ENCODE measurements at places on chromosomes 2 and 18.

- no peak for DNase-seq
Measured at GRCh38 chr2:230895536-230896345, 29.3 kb downstream of the GPR55 start.

- no peak for DNase-seq
Measured at GRCh38 chr2:216634370-216635148, 1.3 kb downstream of the IGFBP2 start.

DNA sequence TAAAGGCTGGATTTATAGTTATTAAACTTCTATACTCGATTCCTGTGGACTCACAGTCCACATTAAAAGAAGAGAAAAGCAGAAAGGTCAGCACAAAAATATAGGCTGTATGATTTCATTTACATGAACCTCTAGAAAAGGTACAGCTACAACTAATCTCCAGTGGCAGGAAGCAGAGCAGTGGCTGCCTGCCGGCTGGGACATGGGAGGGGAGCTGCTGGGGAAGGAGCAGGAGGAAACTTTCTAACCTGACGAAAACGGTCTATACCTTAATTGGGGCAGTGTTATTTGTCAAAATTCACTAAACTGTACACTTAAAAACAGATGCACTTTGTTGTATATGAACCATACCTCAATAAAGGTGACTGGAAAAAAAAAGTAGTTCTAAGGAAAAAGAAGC, 26.7 kb downstream of the KCTD1 start:
- DNase-seq, result no peak

DNA sequence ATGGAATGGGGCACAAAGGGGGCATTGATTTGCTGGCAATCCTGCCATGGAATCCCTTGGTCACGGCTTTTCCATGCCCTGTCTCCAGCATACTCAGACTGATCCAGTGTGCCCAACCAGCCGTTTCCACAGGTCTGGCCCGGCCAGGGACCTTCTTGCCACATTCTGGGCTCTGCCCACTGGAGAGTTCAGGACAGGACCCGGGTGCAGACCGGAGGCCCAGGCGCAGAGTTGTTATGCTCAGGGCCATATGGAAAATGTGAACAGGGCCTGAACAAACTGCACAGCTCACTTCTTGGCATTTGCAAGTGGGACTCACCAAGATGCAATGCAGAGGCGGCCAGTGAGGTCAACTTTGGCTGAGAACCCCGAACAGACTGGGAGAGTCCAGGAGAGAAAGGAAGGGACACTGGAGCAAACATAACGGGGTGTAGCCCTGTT, 15.6 kb upstream of the ASAP2 start:
- DNase-seq, result peak; percentile 98

DNA sequence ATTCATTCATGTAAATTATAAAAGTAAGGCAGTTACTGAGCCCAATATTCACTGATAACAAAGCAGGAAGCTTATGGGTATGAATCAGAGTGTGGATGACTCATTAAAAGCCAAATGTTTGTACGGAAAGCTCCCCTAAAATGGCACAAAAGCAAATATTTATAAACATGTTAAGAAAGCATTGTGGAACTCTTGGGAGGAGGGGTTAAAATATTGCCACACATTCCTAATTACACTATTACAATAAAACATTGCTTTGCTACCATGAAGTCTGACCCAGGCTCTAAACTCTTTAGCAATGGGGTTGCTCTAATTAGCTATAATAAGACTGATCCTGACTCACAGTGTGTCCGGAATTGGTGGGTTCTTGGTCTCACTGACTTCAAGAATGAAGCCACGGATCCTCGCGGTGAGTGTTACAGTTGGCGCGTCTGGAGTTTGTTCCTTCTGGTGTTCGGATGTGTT, 110.9 kb downstream of the NAB1 start:
- no peak for DNase-seq

GRCh38 chr2:176167398-176167797, 10.3 kb downstream of the HOXD3 start:
- no peak for DNase-seq

GRCh38 chr18:44637210-44638033, 43.3 kb upstream of the SETBP1 start:
- no peak for DNase-seq

- no peak for DNase-seq
Measured at GRCh38 chr2:33927756-33928155, 328.7 kb upstream of the FAM98A start.

DNA sequence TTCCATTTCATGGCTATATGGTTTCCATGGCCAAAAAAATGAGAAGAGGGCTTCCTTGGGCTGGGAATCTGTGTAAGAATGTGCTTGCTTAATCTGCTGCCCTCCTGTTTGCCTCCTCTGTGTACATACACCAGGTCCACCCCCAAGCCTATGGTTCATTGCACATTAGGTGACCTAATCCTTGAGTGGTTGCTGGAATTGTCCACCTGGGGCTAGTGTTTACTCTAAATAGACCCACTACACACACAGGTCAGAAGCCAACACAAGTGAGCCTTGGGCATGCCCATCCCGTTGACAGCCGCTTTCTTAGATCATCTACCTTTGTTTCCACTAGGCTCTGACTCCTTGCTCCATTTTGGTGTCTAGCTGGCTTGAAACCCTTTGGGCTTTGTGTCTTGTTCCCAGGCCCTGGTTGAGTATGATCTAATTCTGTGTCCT, 59.2 kb upstream of the ATL2 start:
- no peak for DNase-seq

GRCh38 chr2:3174626-3175567, 202.7 kb downstream of the EIPR1 start:
- no peak for DNase-seq

- no peak for DNase-seq
Measured at GRCh38 chr18:53503914-53504441, 720.5 kb downstream of the MBD2 start.

DNA sequence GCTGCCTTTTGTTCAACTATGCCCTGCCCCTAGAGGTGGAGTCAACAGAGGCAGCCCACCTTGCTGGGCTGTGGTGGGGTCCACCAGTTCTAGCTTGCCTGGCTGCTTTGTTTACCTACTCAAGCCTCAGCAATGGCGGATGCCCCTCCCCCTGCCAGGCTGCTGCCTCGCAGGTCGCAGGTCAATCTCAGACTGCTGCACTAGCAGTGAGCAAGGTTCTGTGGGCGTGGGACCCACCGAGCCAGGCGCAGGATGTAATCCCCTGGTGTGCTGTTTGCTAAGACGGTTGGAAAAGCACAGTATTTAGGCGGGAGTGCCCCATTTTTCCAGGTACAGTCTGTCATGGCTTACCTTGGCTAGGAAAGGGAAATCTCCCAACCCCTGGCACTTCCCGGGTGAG, 133.0 kb upstream of the VWC2L start:
- no peak for DNase-seq

DNA sequence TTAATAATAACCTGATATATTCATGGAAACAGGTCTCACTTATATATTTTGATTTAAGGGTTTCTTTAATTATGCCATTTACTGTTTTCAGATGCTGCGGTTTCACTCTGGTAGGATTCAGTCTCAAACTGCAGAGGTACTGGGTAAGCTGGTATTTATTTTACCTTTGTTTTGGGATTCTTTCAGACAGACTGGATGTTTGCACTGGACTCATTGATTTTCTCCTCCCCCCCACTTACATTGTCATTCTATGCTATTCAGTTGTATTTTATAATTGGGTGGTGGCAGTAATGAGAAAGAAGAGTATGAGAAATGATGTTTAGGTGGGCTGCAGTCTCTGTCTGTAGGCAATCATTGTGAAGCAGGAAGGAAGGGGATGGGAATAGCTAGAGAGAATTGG, 155.6 kb downstream of the AQP4 start:
- DNase-seq, result no peak

DNA sequence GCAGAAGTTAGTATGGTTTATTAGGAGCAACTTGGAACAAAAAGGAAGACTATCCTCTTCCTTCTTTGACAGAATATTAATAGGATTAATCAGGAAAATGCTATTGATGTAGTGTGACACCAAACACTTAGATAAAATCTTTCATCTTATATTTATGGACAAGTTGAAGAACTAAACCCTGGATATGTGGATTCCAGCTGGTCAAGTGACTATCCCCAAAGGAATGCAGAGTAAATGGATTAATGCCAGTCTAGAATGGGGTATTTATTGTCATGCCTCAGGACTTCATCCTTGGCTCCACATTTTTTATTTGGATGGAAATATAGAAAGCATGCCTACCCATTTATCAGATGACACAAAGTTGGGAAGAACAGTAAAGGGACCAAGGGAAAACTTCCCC, 124.0 kb upstream of the TTC39C start:
- DNase-seq, result no peak

GRCh38 chr2:190235101-190235500, 84.5 kb downstream of the HIBCH start:
- DNase-seq, result no peak

- no peak for DNase-seq
Measured at GRCh38 chr2:165007161-165007744, 51.9 kb upstream of the SLC38A11 start.

DNA sequence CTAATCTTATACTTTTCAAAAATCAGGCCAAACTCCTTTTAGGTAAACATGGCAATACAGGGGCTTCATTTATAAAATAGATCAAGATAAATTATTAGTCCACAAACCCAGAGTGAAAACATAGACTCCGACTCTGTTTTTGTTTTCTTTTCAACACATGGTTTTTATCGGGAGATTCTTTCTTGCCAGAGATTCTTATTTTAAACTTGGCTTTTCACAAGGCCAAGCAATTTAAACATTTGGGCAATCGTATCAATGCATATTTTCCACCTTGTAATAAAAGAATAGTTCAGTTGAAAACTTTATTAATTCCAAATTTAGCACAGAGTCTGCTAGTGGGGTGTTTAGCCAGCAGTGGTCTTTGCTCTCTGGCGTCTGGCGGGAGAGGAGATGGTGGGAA, 71.9 kb downstream of the SOX11 start:
- DNase-seq, result no peak

GRCh38 chr18:49856496-49856895, 43.2 kb upstream of the ACAA2 start:
- no peak for DNase-seq

- no peak for DNase-seq
Measured at GRCh38 chr2:55420439-55420725, 726 bp upstream of the CCDC88A start.

DNA sequence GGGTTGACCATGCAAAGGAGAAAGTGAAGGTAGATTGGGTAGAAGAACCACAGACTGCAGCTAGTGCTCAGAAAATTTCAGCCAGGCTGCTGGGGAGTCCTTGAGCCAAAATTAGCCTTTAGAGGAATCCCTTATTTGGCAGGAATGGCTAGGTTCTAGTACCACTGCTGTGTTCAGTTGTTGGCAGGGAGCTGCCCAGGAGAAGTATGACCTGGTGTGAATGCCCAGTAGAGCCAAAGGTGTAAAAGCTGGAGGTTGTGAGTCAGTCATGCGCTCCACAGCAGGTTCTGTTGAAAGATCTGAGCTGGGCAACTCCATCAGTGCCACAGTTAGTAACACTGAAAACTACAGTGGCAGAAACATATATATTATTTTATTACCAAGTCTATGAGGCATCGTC, 36.4 kb upstream of the TBR1 start:
- no peak for DNase-seq

- DNase-seq, result peak; percentile 94
Measured at GRCh38 chr2:64653109-64654062, at the start of gene SERTAD2. SERTAD2 (minus strand) TSS chr2:64653913; CDS start chr2:64636871, 17,042 bp downstream.

- no peak for DNase-seq
Measured at GRCh38 chr2:8234253-8234652, 447.6 kb upstream of the ID2 start.

GRCh38 chr2:188776634-188777033, 197.5 kb upstream of the COL3A1 start:
- DNase-seq, result no peak

- no peak for DNase-seq
Measured at GRCh38 chr2:205563646-205564045, 118.7 kb upstream of the NRP2 start.

GRCh38 chr2:238938401-238939055, 90.6 kb downstream of the TWIST2 start:
- peak; percentile 89 for DNase-seq

- no peak for DNase-seq
Measured at GRCh38 chr2:73043929-73044832, 27.3 kb downstream of the SFXN5 start.

GRCh38 chr2:138499684-138500083, 1.9 kb upstream of the SPOPL start:
- no peak for DNase-seq

- DNase-seq, result no peak
Measured at GRCh38 chr2:79910643-79911042, 393.9 kb downstream of the LRRTM1 start.

GRCh38 chr2:102141970-102142828, at the start of gene IL1R1:
IL1R1 (plus strand) TSS chr2:102142746; CDS start chr2:102157725, 14,979 bp downstream.
- peak; percentile 95 for DNase-seq

GRCh38 chr18:26813043-26813442, 52.5 kb downstream of the AQP4 start:
- no peak for DNase-seq

DNA sequence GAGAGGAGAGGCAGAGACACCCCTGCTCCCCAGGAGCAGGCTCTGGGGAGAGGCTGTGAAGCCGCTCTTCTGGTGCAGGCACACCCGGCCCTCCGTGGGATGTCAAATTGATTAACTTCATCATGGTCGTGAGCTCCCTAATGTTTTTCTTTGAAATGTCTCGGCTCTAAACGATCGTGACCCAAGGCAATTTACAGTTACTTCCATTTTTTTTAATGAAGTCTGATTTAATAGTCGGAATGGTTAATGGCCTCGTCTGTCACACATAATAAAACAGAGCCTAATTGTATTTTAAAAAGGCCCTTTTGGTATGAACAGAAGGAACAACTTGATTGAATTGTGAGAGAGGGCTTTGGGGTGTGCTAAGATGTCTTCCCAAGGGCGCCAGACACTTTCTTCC, 130.2 kb downstream of the SMAD2 start:
- DNase-seq, result no peak

DNA sequence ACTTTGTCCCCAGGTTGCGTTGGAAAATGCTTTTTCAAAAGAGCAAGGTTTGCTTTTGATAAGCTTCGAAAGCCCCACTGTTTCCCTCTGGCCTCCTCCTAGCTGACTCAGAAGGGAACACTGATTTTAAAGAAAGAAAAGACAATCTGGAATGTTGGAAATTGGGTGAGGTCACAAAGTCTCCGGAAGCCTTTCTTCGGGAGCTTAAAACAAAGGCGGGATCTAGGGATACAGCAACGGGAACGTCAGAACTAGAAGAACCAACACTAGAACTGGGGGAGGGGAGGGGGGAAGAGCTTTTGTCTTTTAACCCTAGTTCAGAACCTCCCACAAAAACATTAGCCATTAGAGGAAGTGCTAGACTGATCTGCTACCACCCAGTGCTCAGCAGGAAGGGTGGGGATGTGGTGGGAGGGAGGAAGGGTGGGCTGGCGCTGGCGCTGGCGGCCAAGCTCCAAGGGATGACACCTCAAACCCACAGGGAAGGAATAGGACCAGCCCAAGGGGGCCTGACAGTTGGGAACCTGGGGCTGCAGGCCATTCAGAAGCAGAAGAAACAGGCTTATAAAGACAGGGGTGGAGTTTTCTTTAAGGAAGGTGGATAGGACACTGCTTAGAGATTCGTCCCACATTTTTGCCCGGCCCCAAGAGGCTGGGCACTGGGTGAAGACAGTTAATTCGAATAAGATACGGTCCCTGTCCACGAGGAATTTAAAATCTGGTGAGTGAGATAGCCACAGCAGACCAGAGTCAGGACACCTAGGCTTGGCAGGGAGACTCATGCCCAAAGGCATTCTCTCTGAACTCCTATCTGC, 1.7 kb downstream of the TMSB10 start:
- peak; percentile 83 for DNase-seq
